PC-9 (cell line): ENCODE measurements at places on chromosomes 1 and 21. TPM values are rescaled to one million over a fixed set of nuclear protein-coding genes. Genes with fewer than 3 reads are reported as not detected.

GRCh38 chr21:35178827-35179226 is 129.7 kb upstream of the RUNX1 start:
- no peaks in the 10 kb centered on the region for H3K36me3 ChIP-seq
- no peak for DNase-seq
- H3K4me3 ChIP-seq, result no peak overlapping the region
- H3K27me3 ChIP-seq, result no peaks in the 10 kb centered on the region
- peaks cover 13% of the 10 kb centered on the region for H3K4me1 ChIP-seq

- no peak overlapping the region for H3K4me3 ChIP-seq
- H3K27me3 ChIP-seq, result no peaks in the 10 kb centered on the region
- DNase-seq, result no peak
- H3K27ac ChIP-seq, result no peak overlapping the region
- no peaks in the 10 kb centered on the region for H3K4me1 ChIP-seq
Observed at GRCh38 chr1:171902527-171902926, 61.2 kb downstream of the DNM3 start.

Gene SLC5A9
- total RNA-seq, result not detected in 2 replicates

DNA sequence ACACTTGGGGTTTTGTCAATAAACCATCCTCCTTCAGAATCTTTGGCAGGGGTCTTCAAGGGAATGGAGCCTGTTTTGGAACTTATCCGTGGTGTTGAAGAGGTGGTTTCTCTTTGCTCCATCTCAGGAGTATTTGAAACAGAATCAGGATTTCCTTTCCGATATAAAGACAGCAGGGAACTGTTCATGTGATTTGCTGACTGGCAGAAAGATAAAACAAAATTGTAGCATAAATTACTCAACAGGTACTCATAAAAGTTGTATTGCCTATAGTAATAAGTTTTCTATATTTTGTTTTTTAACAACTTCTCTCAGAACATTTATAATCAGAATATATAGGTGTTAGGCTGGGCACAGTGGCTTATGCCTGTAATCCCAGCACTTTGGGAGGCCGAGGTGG is 21.9 kb downstream of the NVL start:
- no peak overlapping the region for H3K4me3 ChIP-seq
- H3K4me1 ChIP-seq, result peaks cover 16% of the 10 kb centered on the region
- no peak for DNase-seq
- no peak overlapping the region for H3K27ac ChIP-seq

- DNase-seq, result no peak
- peak overlapping the region; percentile 11; the same call in 1 of the 2 replicates for H3K4me3 ChIP-seq
- H3K4me1 ChIP-seq, result peaks cover 31% of the 10 kb centered on the region
- H3K27ac ChIP-seq, result peak overlapping the region; percentile 69
- H3K36me3 ChIP-seq, result no peaks in the 10 kb centered on the region
Observed at GRCh38 chr1:61337441-61337951, 255.1 kb downstream of the NFIA start.

GRCh38 chr1:92623187-92623778 is 136.6 kb upstream of the GFI1 start:
- H3K27ac ChIP-seq, result no peak overlapping the region
- no peaks in the 10 kb centered on the region for H3K27me3 ChIP-seq
- no peak overlapping the region for H3K4me3 ChIP-seq
- no peaks in the 10 kb centered on the region for H3K4me1 ChIP-seq
- DNase-seq, result no peak

DNA sequence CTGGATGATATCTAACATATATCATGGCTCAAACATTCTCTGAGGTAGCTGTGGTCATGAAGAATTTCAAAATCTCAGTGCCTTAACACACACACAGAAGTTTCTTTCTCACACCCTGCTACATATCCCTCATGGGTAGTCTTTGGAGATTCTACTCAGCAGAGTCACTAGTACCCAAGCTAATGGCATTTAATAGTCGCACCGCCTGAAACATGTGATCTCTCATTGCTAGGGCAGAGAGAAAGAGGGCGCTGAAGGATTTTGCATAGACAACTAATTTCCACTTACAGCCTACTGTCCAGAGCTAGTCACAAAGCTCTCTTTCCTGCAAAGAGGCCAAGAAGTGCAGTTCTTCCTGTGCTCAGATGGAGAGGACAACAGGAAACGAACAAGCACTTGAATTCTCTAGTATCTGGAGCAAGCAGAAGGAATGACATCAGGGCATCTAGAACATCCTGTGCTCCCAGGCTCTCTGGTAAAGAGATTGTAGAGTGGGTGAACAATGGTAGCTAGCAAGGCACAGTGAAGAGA is 183.4 kb upstream of the PTBP2 start:
- H3K4me3 ChIP-seq, result no peak overlapping the region
- DNase-seq, result no peak
- no peak overlapping the region for H3K27ac ChIP-seq

DNA sequence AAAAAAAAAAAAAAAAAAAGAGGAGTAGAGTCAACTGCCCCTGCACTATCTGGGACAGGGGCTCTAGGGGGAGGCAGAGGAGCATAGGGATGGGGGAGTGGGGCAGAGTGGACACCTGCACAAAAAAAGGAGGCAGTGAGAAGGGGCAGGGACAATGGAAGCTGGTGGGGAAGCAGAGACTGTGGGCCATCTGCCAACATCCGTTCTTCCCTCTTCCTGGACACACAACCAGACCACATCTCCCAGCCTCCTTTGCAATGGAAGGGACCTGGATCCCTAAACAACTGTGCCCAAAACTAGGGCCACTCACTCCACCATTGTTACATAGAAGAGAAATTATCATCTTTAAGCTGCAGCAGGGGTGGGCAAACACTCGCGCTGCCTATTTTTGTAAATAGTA is 38.4 kb downstream of the NEK2 start:
- no peaks in the 10 kb centered on the region for H3K36me3 ChIP-seq
- H3K4me1 ChIP-seq, result peaks cover 75% of the 10 kb centered on the region
- no peak for DNase-seq
- no peak overlapping the region for H3K4me3 ChIP-seq
- H3K27me3 ChIP-seq, result no peaks in the 10 kb centered on the region
- peak overlapping the region; percentile 95 for H3K27ac ChIP-seq

- no peak overlapping the region for H3K4me3 ChIP-seq
- H3K27ac ChIP-seq, result no peak overlapping the region
- H3K27me3 ChIP-seq, result no peaks in the 10 kb centered on the region
- H3K4me1 ChIP-seq, result no peaks in the 10 kb centered on the region
- H3K36me3 ChIP-seq, result no peaks in the 10 kb centered on the region
- DNase-seq, result no peak
Observed at GRCh38 chr1:101420406-101420805, 183.6 kb downstream of the S1PR1 start.

Gene SAMD13
- total RNA-seq, result 0.90 and 2.5 TPM in 2 replicates

Gene AMPD1
- not detected in 2 replicates for total RNA-seq

Gene DIPK1A
- total RNA-seq, result 10.5 and 11.2 TPM in 2 replicates

GRCh38 chr1:35097224-35097623 is 18.0 kb downstream of the ZMYM1 start:
- no peak overlapping the region for H3K27ac ChIP-seq
- H3K4me3 ChIP-seq, result no peak overlapping the region
- no peaks in the 10 kb centered on the region for H3K4me1 ChIP-seq
- no peak for DNase-seq
- H3K36me3 ChIP-seq, result peaks cover 17% of the 10 kb centered on the region

DNA sequence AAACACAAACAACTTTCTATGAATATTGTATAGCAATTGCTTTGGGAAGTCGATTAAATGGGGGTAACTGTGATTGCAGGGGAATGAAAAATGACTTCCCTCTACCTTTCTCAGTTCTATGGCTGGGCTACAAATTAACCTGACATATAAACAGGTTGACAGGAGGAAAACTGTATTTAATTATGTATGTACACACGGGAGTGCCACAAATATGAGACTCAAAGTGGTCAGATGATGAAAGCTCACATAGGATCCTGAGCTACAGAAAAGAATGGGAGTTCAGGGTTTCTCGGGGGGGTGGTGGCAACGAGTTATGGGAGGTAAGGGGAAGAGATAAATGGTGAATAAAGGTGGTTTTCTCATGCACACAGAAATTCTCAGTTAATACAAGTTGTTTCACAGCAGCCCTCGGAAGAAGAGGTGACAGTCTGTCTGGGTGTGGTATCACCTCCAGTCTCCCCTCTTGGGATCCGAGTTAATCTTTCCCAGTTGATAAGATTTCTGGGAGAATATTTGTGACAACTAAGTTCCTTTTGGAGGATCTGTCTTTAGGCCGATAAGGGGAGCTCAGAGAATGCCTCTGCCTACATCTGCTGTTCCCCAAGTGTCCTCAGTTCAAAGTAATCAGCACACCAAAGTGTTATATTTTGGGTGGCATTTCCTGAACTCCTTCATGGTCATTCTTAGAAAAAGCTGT is 26.3 kb downstream of the GADD45A start:
- H3K36me3 ChIP-seq, result no peaks in the 10 kb centered on the region
- H3K27me3 ChIP-seq, result no peaks in the 10 kb centered on the region
- no peak overlapping the region for H3K4me3 ChIP-seq

GRCh38 chr1:85444381-85444780 is 20.6 kb downstream of the DDAH1 start:
- no peaks in the 10 kb centered on the region for H3K36me3 ChIP-seq
- no peaks in the 10 kb centered on the region for H3K27me3 ChIP-seq
- no peak overlapping the region for H3K27ac ChIP-seq
- DNase-seq, result no peak
- no peak overlapping the region for H3K4me3 ChIP-seq

Gene ACTL8
- total RNA-seq, result 0.55 and 0.68 TPM in 2 replicates

Gene PAQR6
- total RNA-seq, result 12.3 and 14.1 TPM in 2 replicates

DNA sequence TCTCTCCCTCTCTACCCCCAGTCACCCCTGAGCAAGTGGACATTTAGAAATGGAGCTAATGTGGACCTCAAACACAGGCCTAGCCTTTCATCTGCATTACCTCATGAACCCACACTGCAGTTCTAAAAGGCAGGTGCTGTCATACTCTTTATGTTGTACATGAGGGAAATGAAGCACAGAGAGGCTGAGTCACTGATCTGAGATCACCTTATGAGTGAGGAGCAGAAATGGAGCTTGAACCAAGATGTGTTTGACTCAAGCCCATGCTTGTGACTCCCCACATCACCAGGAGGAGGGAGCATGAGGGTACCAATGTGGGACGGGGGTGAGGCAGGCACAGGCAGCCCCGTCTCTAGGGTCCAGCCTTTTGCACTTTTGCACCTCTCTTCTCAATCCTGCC is 702.8 kb downstream of the PTPRU start:
- H3K27ac ChIP-seq, result no peak overlapping the region
- H3K4me1 ChIP-seq, result no peaks in the 10 kb centered on the region
- H3K4me3 ChIP-seq, result no peak overlapping the region
- no peak for DNase-seq
- no peaks in the 10 kb centered on the region for H3K27me3 ChIP-seq

DNA sequence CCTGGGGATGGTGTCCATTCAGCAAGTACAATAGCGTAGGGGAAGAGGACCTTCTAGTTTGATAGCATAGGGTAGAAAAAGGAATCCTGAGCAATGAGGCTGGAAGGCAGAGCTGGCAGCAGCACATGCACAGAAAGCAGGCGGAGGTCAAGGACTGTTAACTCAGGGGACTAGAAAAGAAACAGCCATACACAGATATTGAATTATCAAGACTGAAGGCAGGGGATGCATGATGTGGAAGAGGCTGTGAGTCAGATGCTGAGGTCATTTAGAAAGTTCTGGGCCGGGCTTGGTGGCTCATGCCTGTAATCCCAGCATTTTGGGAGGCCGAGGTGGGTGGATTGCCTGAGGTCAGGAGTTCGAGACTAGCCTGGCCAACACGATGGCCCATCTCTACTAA is 65.6 kb downstream of the OPTC start:
- no peaks in the 10 kb centered on the region for H3K36me3 ChIP-seq
- peak overlapping the region; percentile 76 for H3K27ac ChIP-seq
- no peaks in the 10 kb centered on the region for H3K27me3 ChIP-seq
- DNase-seq, result no peak
- no peak overlapping the region for H3K4me3 ChIP-seq
- H3K4me1 ChIP-seq, result peaks cover 46% of the 10 kb centered on the region

DNA sequence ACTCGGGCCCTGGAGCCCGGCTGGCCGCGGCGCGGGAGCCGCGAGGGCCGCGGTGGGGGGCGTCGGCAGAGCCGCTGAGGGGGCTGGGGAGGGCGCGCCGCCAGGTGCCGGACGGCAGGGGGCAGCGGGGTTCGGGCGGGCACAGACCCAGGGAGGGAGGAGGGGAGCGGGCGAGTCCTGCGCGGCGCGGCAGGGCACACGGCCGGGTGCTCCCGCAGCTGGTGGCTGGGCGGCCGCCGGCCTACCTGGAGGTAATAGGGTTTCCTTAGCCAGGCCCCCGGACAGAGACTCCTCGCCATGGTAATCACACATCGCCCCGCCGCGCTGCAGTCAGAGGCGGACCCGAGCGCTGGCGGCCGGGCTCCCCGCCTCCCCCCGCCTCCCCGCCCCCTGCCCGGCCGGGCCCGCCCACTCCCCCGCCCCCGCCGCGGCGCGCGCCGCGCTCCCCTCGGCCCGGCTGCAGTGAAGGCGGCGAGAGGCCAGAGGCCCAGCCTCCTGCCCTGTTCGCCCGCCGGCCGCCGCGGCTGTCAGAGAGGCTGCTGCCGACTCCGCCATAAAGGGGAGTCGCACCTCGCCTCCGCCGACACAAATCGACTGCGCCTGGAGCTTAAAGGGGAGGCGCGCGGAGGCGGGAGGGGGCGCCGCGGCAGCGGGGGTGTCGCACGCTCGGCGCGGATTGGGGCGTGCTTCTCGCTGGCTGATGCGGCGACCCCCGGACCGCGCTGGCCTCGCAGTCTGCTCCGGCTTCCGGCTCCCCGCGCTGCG is at the start of gene DIPK1A:
Gene DIPK1A, minus strand, starts transcription at position 332 of the 765 bp plus-strand sequence. Its CDS starts 33 bp downstream, at position 299.
- H3K36me3 ChIP-seq, result no peaks in the 10 kb centered on the region
- H3K27ac ChIP-seq, result peak within 1 kb of the TSS; percentile 65
- H3K4me3 ChIP-seq, result peak within 1 kb of the TSS; percentile 66
- peaks cover 24% of the 10 kb centered on the region for H3K4me1 ChIP-seq
- peak; percentile 72 for DNase-seq

Gene TAF5L
- total RNA-seq, result 12.1 and 16.4 TPM in 2 replicates

- peaks cover 39% of the 10 kb centered on the region for H3K4me1 ChIP-seq
- peaks cover 36% of the 10 kb centered on the region for H3K36me3 ChIP-seq
- H3K4me3 ChIP-seq, result peak overlapping the region; percentile 93
- peak; percentile 35 for DNase-seq
Observed at GRCh38 chr1:119713039-119713748, 1.5 kb downstream of the PHGDH start.
